Stimulated activated naive CD8-positive, alpha-beta T cell treated with anti-CD3 and anti-CD28 coated beads, Interleukin-15, amount 100 ng/mL, for 72 hours (primary cell): ENCODE measurements at places on chromosomes 6 and 20.
A peak's percentile ranks its signal among the peaks of the same experiment; 100 is the strongest.

- no peak for DNase-seq
Observed at GRCh38 chr6:11810854-11811643, 32.4 kb upstream of the ADTRP start.

DNA sequence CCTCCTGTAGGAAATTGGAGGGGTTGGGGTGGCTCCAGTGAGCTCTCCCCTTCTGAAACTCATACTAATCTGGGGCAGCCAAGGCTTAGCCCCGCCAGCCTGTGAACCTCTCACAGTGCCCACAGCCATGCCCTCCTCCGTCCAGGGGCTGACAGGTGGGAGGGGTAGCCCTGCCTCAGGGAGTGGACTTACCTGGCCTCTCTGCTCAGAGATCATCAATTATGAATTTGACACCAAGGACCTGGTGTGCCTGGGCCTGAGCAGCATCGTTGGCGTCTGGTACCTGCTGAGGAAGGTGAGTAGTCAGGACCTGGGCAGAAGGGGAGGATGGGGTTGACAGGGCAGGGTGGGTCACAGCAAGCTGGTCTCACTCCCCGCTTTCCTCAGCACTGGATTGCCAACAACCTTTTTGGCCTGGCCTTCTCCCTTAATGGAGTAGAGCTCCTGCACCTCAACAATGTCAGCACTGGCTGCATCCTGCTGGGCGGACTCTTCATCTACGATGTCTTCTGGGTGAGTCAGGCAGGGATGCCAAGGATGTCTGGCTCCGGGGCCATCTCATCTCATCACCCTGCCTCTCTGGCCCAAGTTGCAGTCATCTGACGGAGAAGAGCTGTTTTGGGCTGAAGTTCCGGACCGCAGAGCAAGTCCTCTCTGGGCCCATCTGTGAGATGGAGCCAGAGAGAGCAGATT is 34.7 kb downstream of the HM13 start:
- DNase-seq = no peak

DNA sequence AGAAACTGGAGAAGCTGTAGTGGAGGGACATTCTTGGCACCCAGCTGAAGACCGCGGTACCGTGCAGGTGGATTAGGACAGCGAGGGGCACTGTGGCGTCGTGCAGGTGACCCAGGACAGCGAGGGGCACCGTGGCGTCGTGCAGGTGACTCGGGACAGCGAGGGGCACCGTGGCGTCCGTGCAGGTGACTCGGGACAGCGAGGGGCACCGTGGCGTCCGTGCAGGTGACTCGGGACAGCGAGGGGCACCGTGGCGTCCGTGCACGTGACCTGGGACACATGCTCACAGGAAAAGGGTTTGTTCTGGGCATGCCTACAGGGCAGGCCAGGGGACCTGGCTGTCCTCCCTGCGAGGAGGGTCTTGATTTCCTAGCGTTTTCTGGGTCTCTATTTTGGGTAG is 29.2 kb upstream of the SMOC2 start:
- no peak for DNase-seq

DNA sequence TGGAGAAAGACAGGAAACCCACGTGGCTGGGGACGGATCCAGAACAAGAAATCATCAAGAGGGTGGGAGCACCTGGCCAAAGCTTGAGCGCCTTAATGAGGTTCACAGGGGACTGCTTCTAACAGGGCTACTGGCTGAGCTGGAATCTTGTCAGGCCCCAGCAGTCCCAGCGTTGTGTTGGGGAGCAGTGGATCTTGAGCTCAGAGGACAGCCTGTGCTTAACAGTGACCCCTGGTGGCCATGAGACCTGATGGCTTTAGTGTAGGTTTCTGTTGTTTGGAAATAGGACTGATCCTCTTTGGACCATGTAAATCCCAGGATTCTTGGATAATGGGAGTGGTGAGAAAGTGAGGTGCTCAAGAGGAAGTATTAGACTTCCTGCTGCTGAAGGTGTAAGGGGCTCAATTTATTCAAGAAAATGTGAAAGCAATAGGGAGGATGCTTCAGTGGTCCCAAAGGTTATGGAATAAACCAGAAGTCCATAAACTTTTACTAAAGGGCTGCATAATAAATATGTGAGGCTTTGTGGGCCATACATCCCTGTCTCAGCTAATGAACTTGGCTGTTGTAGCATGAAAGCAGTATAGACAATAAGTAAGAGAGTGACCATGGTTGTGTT is 216.2 kb downstream of the NFATC2 start:
- no peak for DNase-seq

- DNase-seq = no peak
Observed at GRCh38 chr6:117381749-117382148, 44.0 kb downstream of the ROS1 start.

DNA sequence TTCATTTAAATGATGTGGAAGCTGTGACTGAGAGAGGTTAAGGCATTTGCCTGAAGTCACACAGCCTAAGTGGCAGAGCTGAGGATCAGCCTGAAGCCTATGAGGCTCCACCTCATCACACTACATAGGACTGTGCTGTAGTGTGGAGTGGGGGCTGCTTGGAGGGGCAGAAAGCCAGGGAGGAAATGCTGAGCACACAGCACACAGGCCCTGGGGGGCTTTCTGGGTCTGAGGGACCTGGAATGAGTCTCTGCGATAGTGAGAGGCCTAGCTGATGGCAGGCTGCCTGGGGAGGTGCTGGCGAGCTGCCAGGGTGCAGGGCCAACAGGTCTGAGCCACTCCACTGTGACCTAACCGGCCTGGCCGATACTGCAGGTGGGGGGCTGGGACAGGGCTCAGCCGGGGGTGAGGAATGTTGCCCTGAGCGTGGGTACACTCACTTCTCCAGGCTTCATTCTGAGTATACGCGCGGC is 2.2 kb upstream of the ARHGAP40 start:
- DNase-seq = no peak

GRCh38 chr20:46013829-46014516 is 5.3 kb downstream of the MMP9 start:
- peak; percentile 77 for DNase-seq

DNA sequence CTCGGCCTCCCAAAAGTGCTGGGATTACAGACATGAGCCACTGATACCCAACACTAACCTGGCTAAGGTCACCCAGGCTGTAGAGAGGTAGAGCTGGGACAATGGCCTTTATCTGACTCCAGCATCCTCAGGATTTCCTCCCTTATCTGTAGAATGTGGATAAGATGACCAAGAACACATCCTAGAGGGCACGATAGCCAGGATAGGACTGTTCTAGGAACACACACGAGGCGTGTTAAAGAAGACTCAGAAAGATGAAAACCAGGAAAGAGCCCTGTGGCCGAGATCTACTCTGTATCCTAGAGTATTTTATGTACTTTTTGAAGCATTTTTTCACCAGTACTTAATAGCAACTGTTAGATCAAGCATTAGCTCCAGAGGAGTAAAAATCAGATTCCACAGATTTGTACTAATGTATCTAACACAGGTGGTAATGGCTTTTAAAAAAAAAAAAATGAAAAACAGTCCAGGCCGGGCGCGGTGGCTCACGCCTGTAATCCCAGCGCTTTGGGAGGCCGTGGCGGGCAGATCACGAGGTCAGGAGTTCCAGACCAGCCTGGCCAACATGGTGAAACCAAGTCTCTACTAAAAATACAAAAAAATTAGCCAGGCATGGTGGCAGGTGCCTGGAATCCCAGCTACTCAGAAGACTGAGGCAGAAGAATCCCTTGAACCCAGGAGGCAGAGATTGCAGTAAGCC is 17.3 kb downstream of the PPP1R10 start:
- no peak for DNase-seq

DNA sequence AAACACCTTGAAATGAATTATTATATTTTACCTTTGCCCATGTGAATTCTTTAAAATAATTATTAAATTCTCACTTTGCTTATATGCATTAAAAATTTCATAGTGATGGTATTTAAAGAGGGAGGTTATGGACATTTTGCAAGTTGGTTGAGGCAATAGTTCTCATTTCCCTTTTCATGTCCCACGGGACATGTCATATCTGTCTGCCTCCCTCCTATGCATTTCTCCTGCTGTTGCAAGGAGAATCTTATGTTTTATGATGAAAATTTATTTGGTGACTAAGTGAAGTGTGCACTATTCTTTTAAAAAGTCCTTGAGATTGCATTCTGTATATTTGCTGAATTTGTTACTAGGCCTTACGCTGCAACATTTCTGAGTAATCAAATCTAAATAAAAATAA is 67.2 kb downstream of the UTRN start:
- no peak for DNase-seq

- no peak for DNase-seq
Observed at GRCh38 chr20:9668381-9668780, 154.0 kb downstream of the LAMP5 start.
